ENCODE measurements at places on chromosomes 3 and 15. TPM values are rescaled to one million over a fixed set of nuclear protein-coding genes. Genes with fewer than 3 reads are reported as not detected.

The THRB gene
- total RNA-seq = 9.8 TPM

The ISLR2 gene
- not detected for total RNA-seq

The GDPGP1 gene
- total RNA-seq = 4.7 TPM

The WNT5A gene
- 7.4 TPM for total RNA-seq

The OIP5 gene
- total RNA-seq = 0.88 TPM

The C3orf62 gene
- total RNA-seq = 0.75 TPM

The RTP2 gene
- not detected for total RNA-seq

The SH2D7 gene
- total RNA-seq = not detected

The RHOV gene
- total RNA-seq = not detected

The GP5 gene
- 0.10 TPM for total RNA-seq

The SLC22A13 gene
- total RNA-seq = not detected

The ZPLD1 gene
- total RNA-seq = not detected

The RBP2 gene
- not detected for total RNA-seq
